Upper lobe of right lung (tissue), 1 donor: ENCODE measurements at places on chromosomes 1 and 21.

DNA sequence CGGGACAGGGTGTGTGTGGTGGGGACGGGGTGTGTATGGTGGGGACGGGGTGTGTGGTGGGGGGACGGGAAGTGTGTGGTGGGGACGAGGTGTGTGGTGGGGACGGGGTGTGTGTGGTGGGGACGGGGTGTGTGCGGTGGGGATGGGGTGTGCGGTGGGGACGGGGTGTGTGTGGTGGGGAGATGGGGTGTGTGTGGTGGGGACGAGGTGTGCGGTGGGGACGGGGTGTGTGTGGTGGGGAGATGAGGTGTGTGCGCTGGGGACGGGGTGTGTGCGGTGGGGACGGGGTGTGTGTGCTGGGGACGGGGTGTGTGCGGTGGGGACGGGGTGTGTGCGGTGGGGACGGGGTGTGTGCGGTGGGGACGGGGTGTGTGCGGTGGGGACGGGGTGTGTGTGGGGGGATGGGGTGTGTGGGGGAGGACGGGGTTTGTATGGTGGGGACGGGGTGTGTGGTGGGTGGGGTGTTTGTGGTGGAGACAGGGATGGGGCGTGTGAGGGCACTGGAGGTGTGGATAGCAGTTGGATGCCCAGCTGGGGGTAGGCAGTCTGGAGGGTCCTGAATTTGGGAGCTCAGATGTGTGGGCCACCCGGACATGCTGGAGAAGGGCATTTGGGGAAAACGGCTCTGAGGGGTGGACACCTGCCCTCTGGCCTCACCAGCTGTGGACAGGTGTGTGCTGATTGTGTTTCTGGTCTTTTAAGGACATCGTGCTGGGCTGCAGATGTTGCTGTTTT lies 16.9 kb downstream of the IBA57 start:
- DNase-seq: no peak

DNA sequence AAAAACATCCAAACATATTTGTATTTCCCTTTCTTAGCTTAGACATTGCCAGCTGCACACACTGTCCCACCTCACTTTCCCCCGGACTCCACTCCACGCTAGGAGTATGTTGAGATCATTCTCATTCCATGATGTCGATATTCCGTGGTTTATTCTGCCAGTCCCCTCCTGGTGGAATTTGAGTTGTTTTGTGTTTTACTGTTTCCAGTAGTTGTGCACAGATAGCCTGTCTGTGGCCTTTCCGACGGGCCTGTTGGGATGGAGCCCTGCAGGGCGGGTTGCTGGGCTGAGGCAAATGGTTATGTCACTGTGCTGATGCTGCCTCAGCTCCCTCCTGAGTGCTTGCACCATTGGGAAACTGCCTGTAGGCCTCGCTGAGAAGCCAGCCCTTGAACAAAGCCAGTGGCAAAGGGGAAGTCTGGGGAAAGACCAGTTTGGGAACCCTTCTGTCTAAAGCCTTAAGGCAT lies 12.8 kb downstream of the TRAPPC10 start:
- no peak for DNase-seq

GRCh38 chr1:10765304-10765703 lies 31.1 kb downstream of the CASZ1 start:
- DNase-seq: no peak

- DNase-seq: no peak
These were observed 19.9 kb upstream of the NRIP1 start for GRCh38 chr21:15084668-15085067.

GRCh38 chr1:232844791-232845190 lies 39.6 kb downstream of the MAP10 start:
- DNase-seq: no peak

DNA sequence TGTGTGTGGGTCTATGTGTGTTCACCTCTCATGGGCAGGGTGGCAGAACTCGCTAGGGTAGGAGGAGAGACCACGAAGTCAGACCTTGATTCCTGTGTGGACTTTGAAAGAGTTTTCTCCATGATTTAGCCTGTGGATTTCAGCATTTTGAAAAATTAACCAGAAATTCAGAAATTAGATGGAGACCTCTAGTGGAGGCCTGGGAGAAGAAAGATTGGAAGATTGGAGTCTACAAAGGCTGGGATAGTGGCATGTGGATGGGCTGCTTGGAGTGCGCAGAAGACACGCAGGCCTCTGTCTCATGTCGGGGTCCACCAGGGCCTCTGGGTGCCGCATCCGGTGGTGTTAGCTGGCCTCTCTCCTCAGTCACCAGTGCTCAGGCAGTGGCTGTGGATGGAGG lies 18.9 kb upstream of the IGSF5 start:
- no peak for DNase-seq

- no peak for DNase-seq
These were observed 53.9 kb downstream of the DMRTB1 start for GRCh38 chr1:53512807-53513755.

GRCh38 chr1:39182804-39183203 lies 21.7 kb upstream of the MACF1 start:
- no peak for DNase-seq

GRCh38 chr1:115073298-115074087 lies 15.8 kb downstream of the TSPAN2 start:
- no peak for DNase-seq

- DNase-seq: no peak
These were observed 52.1 kb downstream of the PGM1 start for GRCh38 chr1:63645317-63645716.

DNA sequence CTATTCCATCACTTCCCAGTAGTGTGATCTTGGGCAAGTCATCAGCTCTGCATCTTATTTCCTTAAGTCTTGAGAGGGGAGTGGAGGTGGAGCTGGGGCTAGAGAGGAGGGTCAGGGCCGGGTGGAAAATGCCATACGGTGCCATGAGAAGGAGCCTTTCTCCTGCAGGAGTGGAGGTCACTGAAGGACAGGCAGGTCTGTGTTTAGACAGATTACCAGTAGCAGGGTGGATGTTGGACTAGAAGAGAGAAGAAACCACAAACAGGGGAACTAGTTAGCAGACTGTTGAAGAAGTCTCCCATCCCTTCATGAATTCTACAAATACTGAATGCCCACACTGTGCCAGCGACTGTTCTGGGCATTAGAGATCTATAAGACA lies 13.9 kb upstream of the CPT2 start:
- no peak for DNase-seq

- DNase-seq: no peak
These were observed 76.1 kb upstream of the C8B start for GRCh38 chr1:57041901-57042300.

DNA sequence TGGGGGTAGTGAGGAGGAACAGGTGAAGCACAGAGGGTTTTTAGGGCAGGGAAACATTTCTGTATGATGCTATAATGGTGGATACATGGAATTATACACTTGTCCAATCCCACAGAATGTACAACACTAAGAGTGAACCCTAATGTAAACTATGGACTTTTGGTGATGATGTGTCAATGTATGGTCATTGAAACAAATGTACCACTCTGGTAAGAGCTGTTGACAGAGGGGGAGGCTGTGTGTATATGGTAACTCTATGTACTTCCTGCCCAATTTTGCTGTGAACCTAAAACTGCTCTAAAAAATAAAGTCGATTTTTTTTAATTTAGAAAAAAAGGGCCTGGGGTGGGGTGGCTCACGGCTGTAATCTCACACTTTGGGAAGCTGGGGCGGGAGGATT lies 22.9 kb downstream of the ASAP3 start:
- no peak for DNase-seq

DNA sequence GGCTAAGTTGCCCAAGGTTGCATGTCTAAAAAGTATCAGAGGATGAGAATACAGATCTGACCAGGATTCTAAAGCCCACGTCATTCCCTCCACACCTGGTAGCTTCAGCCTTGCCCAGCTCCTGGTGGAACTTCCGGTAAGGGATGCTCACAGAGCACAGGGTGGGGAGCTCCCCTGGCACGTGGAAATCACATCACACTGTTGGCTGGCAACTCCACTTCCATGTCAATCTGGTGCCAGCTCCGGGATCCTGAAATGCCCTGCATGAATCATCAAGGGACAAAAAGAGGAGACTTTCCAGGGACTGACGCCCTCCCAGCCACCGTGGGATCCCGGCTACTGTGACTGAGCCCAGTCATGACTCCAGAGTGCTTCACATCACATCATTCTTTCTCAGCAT lies 12.4 kb upstream of the BCAR3 start:
- peak; percentile 36 for DNase-seq

DNA sequence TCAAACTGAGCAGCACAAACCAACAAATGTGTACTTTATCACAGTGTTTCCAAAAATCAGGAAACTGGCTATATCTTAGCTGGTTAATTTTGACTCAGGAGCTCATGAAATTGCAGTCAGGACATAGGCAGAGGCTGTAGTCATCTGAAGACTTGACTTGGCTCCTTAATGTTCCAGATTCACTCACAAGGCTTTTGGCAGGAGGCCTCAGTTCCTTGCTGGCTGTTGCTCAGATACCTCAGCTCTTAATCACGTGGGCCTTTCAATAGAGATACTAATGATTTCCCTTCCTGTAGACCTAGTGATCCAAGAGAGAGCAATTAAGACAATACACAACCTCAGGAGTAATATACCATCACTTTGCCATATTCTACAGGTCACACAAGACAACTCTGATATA lies 537.7 kb downstream of the BRINP3 start:
- DNase-seq: no peak

DNA sequence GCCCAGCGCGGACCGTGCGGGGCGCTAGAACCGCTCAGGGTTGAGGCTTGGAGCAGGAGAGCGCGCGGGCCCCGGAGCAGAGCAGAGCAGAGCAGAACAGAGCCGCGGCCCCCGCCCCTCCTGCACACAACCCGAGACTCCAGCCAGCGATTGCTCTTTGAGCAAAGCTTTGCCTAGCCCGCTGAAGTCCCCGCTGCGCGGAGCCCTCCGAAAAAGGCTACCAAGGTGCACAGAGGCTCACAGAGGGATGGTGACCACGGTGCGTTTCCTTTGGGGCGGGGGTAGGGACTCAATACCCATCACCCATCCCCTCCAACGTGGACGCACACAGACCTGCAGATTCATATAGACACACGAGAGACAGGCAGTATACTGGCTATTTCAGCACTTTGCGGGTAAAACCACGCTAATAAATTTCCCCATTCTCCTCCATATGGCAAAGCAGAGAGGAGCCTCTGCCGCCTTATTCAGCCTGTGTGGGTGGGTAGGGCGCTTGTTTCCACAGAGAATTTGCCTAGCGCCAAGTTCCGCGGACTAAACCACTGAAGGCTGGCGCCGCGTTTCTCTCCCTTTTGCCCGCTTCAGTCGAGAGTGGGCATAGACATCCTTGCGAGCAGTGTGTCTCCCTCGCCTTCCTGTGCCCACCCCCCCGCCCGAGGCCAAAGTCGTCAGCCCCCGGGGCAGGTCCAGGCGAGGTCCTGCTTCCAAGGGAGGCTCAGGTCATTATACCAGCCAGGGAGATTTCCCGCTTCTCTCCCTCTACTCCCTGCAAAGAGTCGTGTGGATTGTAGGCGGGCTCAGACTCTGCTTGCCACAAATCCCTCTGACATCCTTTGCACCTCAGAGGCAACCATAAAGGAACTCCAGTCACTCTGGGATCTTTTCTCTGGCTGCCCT lies 8.5 kb downstream of the HLX start:
- DNase-seq: no peak

GRCh38 chr1:232509570-232509969 lies 120.4 kb downstream of the SIPA1L2 start:
- no peak for DNase-seq

DNA sequence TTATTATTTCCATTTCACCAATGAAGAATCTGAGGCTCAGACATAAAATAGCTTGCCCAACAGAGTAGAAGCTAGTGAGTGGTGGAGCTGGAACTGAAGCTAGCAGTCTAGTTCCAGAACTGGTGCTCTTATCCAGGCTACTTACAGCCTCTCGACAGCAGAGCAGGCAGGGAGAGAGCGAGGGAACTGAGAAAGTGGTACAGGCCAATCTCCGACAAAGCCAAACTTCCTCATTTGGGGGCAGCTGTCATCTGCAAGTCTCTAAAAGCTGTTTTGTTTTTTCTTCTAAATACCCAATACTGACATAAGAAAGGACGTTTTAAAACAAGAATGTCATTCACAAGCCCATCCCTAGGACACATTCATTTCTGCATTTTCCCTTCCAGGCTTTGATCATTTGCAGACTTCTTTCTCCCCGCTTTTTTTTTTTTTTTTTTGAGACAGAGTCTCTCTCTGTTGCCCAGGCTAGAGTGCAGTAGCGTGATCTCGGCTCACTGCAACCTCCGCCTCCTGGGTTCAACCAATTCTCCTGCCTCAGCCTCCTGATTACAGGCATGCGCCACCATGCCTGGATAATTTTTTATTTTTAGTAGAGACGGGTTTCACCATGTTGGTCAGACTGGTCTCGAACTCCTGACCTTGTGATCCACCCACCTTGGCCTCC lies 20.0 kb downstream of the YIPF1 start:
- DNase-seq: no peak

DNA sequence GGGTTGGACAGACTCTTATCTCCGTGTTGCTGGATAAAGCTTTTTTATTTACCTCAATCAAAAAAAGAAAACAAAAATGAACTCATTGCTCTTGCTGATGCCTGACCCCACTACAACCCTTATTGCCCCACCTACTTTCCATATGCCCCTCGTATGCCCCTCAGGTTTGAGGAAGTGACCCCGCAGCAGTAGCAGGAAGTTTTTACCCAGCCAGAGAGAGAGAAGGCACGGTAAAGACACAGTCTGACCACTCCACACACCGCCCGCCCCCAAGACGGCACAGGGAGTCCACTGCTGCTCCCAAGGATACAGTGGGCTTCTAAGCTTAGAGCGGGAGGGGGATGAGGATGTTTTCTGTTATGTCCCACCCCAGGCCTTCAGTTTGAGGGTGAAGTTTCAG lies 9.8 kb downstream of the PLEKHO1 start:
- no peak for DNase-seq

DNA sequence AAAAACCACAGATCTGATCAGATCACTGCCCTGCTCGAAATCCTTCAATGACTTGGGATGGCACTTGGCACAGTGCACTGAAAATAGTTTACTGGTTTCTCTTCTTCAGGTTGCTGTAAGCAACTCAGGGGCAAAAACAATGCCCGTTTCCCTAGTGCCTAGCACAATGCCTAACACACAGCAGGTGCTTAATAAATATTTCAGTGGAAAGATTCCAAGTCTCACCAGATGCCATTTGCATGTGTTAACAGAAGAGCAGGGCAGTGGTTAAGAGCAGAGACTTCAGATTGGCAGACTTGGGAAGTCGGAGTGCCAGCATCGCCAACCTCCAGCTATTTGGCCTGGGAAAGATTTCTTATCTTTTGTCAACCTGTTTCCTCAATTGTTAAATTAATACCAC lies 10.9 kb upstream of the METTL25B start:
- DNase-seq: no peak

GRCh38 chr1:204319462-204319861 lies 40.3 kb downstream of the PLEKHA6 start:
- no peak for DNase-seq
